Stimulated activated CD4-positive, alpha-beta T cell treated with anti-CD3 and anti-CD28 coated beads, Interleukin-1b, Interleukin-23, amount 100 ng/mL, for 4 hours (primary cell): ENCODE measurements at places on chromosomes 5 and 9.

- DNase-seq = no peak
Measured at GRCh38 chr5:9932770-9933169, 302.6 kb upstream of the TAS2R1 start.

GRCh38 chr5:57494104-57495098 is 11.8 kb upstream of the ACTBL2 start:
- peak; percentile 25 for DNase-seq

DNA sequence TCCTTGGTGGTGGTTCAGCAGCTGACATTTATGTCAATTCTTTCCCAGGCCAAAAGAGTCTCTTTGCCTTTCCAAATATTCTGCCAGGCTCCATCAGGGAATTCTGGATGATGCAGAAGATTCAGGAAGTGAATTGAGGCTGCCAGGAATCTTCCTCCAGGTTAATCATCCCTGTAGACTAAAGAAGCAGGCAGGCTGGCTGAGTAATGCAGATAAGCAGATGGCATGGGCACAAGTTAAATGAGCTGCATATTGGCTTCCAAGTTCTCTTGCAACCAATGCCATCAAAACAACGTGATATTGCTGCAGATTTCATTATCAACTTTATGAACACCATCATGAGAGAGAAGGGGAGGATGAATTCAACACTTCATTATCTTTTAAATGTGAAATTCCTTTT is 324.5 kb downstream of the KCNN2 start:
- no peak for DNase-seq

DNA sequence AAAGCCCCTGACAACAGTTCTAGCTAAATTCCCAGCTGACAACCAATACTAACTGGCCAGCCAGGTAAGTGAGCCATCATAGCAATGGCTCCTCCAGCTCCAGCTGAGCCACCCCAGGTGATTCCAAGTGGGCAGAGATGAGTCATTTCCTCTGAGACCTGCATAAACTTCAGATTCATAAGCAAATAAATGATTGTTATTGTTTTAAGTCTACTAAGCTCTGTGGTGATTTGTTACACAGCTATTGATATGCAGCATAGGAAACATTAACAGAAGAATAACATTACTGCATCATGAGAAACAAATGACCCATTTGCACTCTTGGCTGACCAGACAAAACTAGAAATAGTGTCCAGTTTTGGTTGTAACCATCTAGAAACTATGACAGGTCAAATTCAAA is 60.3 kb downstream of the TTC39B start:
- no peak for DNase-seq

DNA sequence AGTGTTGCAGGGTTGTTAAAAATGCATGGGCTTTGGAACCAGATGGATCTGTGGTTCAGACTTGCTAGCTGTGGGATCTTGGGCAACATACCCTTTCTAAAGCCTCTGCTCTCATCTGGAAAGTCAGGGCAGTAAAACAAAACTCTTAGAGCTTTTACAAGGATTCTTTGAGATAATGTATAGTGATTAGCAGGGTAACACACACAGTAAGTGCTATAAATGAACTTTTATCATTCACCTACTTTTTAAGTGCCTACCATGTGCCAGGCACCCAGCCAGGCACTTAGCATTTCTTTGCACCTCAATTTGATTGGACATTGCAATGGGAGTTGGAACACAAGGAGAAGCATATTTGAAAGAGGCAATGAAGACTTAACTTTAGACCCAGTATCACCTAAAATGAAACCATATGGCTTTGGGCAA is 208.6 kb upstream of the PAPPA start:
- DNase-seq = no peak

GRCh38 chr9:132590318-132591182 is 8.1 kb downstream of the BARHL1 start:
- no peak for DNase-seq

DNA sequence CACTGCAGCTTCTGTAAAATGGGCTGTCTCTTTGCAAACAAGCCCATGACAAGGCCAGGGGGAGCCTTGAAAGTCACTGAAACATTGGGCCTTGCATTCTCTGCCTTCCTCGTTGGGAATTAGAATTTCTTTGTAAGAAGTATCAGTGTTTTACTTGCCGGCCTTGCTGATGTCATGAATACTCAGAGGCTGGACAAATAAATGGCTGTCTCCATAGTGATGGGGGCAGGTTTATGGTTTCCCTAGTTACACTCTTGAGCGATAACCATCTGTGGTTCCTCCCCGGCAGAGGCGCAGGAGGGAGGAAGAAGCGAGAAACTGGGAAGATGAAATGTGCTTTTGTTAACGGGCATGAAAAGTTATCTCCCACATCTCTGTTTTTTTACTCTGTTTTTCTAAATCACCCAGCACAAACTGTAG is 272.7 kb upstream of the PANK3 start:
- no peak for DNase-seq

DNA sequence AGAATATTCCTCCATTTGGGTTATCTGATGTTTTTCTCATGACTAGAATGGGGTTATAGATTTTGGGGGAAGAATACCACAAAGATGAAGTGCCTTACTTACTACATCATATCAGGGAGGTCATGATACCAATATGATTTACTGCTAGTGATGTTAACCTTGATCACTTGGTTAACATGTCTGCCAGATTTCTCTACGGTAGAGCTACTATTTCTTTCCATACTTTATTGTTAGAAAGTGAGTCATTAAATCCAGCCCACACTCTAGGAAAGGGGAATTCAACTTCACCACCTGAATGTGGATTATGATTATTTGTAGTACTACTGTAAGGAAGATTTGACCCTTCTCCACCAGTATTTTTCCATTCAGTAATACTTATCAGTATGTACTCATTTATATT is 64.7 kb downstream of the UBE2R2 start:
- DNase-seq = no peak

GRCh38 chr9:13064676-13065075 is 214.8 kb downstream of the MPDZ start:
- no peak for DNase-seq

GRCh38 chr5:179795049-179795862 is 1.5 kb downstream of the LTC4S start:
- no peak for DNase-seq

- DNase-seq = no peak
Measured at GRCh38 chr5:159961176-159962160, 45.2 kb downstream of the ADRA1B start.

DNA sequence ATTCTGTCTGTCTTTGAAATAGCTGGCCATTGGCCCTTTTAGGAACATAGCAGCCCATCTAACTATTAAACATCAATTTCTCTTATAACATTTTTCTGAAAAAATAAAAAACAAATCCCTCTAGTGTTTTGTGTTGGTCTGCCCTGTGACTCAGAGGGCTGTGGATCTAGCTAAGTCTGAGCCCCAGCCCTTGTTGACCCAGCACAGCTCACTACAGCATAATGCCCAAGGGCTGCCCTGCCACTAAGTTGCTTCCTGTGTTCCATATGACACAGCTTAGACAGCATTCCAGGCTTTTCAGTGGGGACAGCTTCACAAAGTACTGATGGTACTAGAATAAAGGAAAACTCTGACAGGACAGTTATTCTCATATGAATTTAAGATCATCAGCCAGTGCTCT is 136.0 kb downstream of the SCAMP1 start:
- no peak for DNase-seq

DNA sequence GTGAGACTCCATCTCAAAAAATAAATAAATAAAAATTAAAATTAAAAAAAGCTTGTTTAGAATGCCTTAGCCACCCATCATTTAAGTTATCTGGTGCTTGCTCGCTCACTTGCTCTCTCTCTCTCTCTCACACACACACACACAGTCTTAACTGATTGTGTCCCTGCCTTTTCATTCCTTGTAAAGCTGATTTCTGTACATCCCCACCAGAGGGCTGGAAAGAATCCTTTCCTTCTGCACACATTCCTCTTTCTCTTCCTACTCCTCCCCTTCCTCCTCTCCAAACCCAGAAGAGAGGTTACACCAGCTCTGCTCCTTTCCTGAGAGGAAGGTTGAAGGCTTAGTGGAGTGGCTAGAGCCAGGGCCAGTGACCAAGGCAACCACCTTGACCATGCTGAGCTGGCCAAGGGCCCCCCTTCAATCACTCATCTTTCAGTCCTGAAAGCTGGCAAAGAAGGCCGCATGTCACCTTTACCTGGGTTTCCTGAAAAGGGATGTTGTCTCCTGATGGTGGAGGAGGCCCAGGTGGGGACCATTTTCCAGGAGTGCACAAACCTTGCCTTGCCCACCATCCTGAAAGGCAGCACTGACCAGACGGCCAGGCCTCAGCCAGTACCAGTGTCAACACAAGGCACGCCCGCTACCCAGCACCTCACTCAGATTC is 25.6 kb downstream of the STK10 start:
- DNase-seq = no peak

- no peak for DNase-seq
Measured at GRCh38 chr5:4480528-4481349, 659.4 kb upstream of the ADAMTS16 start.

DNA sequence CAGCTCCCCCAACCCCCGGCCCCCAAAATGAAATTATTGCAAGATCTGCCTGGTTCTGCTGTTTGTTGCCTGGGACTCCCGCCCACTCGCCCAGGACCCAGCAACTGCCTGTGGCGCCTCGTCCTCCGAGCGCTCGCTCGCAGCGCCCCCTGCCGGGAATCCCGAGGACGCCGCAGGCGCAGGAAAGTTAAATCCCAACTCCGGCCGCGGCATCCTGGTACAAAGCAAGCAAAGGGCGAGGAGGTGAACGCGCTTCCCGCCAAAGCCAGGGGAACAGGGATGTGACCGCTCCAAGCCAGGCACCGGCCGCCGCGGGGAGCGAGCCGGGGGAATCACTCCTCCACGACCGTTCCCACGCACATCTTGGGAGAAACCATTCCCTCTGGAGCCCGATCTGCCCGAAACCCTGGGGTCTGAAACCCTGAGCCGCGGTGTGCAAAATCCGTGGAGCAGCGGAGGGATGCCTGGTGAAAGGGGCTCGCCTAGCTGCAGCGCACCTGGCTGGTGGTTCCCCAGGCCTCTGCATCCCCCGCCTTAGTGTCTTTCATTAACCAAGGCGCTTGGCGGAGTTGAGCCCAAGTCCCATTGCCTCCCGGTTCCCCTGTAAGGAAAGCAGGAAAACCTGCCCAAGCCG is 1.3 kb downstream of the SEMA5A start:
- DNase-seq = peak; percentile 34

- peak; percentile 22 for DNase-seq
Measured at GRCh38 chr5:33441241-33442177, 744 bp downstream of the TARS1 start.
